ENCODE measurements at places on chromosomes 7 and 10.

DNA sequence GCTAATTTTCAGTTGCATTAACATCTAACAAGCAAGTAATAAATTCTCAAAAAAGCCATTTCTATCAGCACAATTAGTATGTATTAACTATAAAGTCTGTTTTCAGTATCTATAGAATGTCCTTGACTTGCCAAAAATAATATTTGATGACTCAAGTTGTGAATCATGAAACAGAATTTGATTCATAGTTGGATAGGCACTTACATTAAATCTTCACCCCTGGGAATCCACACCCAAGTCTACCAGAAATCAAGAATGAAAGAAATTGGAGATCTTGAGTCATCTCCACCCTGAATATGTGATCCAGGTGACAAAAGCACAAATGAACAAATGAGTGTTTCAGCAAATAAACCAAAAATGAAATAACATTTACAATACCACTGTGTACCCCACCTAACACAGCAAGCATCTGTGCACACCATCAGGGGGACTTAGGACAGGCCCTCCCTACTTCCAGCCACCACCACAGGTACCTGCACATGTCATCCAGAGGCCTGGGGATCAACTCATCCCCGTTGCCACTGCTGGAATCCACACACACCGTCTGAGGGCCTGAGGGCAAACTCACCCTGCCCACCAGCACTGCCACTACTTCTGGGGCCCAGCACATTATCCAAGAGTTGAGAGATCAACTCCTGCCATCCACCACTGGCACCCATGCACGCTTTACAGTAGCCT lies 160.1 kb downstream of the MTERF1 start:
- no peak for DNase-seq

DNA sequence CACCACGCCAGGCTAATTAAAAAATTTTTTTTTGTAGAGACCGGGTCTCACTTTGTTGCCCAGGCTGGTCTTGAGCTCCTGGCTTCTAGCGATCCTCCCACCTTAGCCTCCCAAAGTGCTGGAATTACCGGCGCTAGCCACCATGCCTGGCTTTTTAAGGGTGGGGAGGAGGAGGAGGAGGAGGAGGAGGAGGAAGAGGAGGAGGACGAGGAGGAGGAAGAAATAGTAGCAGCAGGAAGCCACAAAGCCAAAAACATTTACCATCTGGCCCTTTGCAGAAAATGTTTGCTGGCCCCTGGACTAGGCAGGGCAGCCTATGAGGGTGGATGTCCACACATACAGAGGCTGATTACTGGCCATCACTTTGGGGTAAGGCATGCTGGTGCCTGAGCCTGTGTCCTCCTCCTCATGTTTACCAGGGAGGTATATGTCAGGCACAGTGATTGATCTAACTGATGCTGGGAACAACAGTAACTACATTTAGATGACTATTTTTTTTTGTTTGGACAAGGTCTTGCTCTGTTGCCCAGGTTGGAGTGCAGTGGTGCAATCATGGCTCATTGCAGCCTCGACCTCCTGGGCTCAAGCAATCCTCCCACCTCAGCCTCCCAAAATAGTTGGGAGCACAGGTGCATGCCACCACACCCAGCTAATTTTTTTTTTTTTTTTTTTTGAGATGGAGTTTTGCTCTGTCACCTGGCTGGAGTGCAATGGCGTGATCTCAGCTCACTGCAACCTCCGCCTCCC lies 122.1 kb downstream of the HIP1 start:
- DNase-seq = no peak

GRCh38 chr7:107315716-107316220 lies 147.0 kb downstream of the HBP1 start:
- DNase-seq = no peak

DNA sequence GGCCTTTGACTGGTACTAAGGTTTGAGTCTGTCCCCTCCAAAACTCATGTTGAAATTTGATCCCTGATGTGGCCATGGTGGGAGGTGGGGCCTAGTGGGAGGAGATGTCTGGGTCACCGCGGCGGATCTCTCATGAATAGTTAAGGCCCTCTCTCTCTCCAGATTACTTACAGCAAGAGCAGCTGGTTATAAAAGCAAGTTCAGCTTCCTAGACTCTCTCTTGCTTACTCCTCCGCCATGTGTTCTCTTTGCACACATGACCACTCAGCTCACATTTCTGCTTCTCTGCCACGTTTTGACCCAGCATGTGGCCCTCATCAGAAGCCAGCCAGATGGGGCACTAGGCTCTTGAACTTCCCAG lies 29.9 kb upstream of the ZMIZ1 start:
- DNase-seq = no peak

- no peak for DNase-seq
These were observed 42.1 kb downstream of the CYP51A1 start for GRCh38 chr7:92092210-92092609.

- DNase-seq = peak; percentile 77
These were observed 78.8 kb downstream of the INPP5A start for GRCh38 chr10:132616170-132616995.

DNA sequence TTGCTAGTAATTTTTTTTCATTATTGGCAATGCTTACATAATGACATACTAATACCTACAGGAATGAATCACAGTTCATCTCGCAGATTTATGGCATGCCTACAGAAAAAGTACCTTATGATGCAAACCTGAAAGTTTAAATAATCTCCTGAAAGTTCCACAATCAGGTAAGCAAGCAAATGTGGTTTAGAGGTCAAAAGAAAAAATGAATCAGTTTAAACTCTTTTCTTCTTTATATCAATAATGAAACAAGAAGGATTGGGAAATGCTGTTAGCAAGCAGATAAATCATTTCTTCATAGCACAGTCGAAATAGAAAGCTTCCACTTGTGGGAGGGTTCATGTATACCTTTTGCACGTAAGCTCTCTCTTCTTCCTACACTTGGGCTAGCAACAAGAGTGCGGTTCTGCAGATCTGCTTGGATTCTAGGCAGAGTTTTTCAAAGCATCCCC lies 53.7 kb upstream of the MTPN start:
- DNase-seq = no peak

- no peak for DNase-seq
These were observed 425.1 kb upstream of the LRGUK start for GRCh38 chr7:133702078-133702477.

DNA sequence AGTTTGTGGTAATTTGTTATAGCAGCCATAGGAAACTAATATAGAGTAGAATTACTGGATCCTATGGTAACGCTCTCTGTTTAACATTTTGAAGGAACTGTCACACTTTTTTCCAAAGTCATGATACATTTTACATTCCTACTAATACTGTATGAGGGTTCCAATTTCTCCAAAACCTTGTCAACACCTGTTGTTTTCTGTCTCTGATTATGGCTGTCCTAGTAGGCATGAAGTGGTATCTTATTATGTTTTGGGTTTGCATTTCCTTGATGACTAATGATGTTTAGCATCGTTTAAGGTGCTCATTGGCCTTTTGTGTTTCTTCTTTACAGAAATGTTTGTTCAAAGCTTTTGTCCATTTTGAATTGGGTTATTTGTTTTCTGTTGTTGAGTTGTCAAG lies 69.6 kb downstream of the VPS50 start:
- no peak for DNase-seq

GRCh38 chr10:9291081-9291480 lies 1236.6 kb downstream of the GATA3 start:
- DNase-seq = no peak

- no peak for DNase-seq
These were observed 2.5 kb downstream of the SLC16A9 start for GRCh38 chr10:59706851-59707797.

DNA sequence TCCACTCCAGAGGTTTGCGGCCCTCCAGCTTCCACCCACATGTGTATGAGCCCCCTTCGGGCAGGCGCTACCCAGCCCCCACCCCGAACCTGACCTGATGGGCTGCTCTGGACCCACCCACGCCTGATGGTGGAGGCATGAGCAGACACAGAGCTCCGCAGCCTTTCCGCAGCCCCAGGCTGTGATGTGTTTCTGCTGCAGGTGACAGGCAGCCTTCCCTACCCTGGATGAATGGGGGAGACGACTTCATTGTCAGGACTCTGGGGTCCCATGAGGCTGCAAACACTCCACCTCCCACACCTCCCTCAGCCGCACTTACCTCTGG lies 61.2 kb downstream of the OAT start:
- no peak for DNase-seq

- no peak for DNase-seq
These were observed 895.7 kb upstream of the SORCS1 start for GRCh38 chr10:108060246-108060645.

- peak; percentile 68 for DNase-seq
These were observed 4.8 kb upstream of the MTG1 start for GRCh38 chr10:133388973-133389818.

- peak; percentile 15 for DNase-seq
These were observed 41.8 kb upstream of the LRRC18 start for GRCh38 chr10:48981310-48981907.

DNA sequence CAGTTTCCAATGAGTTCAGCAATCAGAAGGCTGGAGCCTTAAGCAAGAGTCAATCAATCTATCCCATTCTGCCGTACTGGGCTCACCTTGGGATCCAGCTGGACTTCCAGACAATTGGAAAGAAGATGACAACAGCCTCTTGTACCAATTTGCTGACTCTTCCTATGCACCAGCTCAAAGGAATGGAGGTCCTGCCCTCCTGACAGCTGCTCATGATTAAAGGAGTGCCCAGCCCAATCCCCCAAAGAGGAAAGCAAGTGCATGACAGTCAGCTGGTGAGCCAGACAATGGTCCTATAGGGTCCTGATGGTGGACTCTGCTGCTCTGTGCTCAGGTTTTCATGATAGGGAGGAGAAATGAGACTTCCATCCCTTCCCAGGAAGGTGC lies 25.1 kb downstream of the VSTM4 start:
- DNase-seq = no peak

- DNase-seq = no peak
These were observed 229.9 kb upstream of the PRSS1 start for GRCh38 chr7:142519079-142520078.

Measured in CD8-positive, alpha-beta memory T cell (primary cell).